A172 (cell line): ENCODE measurements at places on chromosomes 2 and 18.
A peak's percentile ranks its signal among the peaks of the same experiment; 100 is the strongest.

DNA sequence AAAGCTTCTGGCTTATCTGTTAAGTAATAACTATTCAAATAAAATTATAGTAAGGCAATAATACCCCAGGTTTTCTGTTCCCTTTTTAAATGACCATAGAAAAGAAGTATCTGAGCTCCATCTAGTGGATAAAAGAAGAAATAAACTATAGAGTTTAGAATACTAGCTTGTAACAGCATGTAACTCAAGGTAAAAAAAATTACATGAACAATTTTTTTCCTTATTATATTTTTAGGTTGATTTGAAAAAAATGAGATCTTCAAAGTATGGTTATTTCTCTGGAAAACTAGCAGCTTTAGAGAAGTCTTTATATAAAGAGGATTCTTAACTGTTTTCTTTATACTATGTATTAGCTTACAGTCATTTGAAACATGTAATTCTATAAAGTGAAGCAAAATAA is 58.1 kb downstream of the NCKAP1 start:
- peak; percentile 11 for DNase-seq

DNA sequence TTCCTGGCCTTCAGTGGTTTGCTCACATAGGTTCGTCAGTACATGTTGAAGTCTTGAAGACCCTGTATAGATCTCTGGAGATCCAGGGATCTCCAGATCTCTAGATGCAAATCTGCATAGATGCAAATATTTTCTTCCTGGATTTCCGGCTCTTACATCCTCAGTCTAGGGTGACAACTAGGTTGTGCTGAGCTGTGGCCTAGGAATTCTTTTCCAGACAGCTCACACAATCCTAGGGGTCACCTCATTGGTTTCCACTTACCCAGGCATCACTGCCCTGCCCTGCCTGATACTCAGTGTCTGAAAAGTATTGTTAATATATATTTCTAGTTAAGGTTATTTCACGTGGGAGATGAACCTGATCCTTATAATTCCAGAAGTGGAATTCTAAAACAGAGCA is 105.1 kb upstream of the TTC27 start:
- DNase-seq = no peak

DNA sequence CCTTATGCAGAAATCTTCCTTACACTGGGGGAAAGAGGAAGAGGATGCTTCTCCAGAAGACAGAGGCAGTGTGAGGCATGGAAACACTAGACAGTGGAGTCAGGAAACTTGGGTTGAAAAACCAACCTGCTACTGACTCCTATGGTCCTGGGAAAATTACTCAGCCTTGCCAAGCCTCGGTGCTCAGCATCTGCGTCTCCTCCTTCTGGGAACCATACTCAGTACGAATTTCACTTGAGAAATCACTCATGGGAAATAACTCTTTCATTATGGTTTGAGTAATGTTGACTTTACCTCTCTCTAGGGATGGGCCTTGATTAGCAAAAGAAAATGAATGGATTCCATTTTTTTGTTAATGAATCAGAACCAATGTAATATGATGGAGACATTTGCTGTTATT is 96.5 kb downstream of the KCNE4 start:
- no peak for DNase-seq

GRCh38 chr2:113164215-113164929 is 9.4 kb upstream of the PSD4 start:
- no peak for DNase-seq

- DNase-seq = no peak
Observed at GRCh38 chr2:54079331-54079730, 36.1 kb upstream of the ACYP2 start.
